ENCODE measurements at places on chromosomes 12 and 14. TPM values are rescaled to one million over a fixed set of nuclear protein-coding genes. Genes with fewer than 3 reads are reported as not detected.

Gene RDH16
- 0.99 TPM for total RNA-seq

Gene KIF26A
- 14.8 TPM for total RNA-seq

Gene CCDC38
- total RNA-seq: not detected

Gene CD163L1
- 1.6 TPM for total RNA-seq

Gene MIPOL1
- 27.0 TPM for total RNA-seq

Gene ETFBKMT
- 4.9 TPM for total RNA-seq

Gene RNASE3
- total RNA-seq: not detected

Gene LYZ
- 18.8 TPM for total RNA-seq

Gene GDF3
- not detected for total RNA-seq

Gene SSTR1
- 1.3 TPM for total RNA-seq

Gene LRFN5
- total RNA-seq: 0.52 TPM

Gene CCDC60
- total RNA-seq: not detected

Gene PYM1
- 21.5 TPM for total RNA-seq

Gene CD69
- total RNA-seq: 4.0 TPM

Gene POLE2
- total RNA-seq: not detected

Gene TRIP11
- 25.2 TPM for total RNA-seq

Gene POTEM
- total RNA-seq: not detected

Gene PELI2
- total RNA-seq: 41.8 TPM

Gene RPGRIP1
- total RNA-seq: not detected

Gene CAPZA3
- total RNA-seq: not detected

Gene PLA2G1B
- 11,984 TPM for total RNA-seq

Gene NCAPD2
- 9.3 TPM for total RNA-seq

Gene ASCL4
- total RNA-seq: not detected

Gene KRT83
- total RNA-seq: not detected

Gene CLEC4A
- total RNA-seq: not detected

Gene JAG2
- 36.3 TPM for total RNA-seq

Gene KRT75
- not detected for total RNA-seq

Gene MGP
- total RNA-seq: 162 TPM

Gene RASAL1
- 0.66 TPM for total RNA-seq

Gene METAP2
- 38.2 TPM for total RNA-seq

Gene CD4
- 3.0 TPM for total RNA-seq

Gene TMEM179
- 9.6 TPM for total RNA-seq

Gene NRXN3
- total RNA-seq: 2.3 TPM

Gene TRIM9
- total RNA-seq: 9.2 TPM

Gene EML1
- total RNA-seq: 23.6 TPM

Gene SYCP3
- total RNA-seq: 0.26 TPM

Gene LMNTD1
- total RNA-seq: 21.4 TPM

Gene CTSG
- total RNA-seq: not detected

Gene GLI1
- not detected for total RNA-seq

All from body of pancreas (tissue), 4 donors.